ENCODE measurements at places on chromosomes 7 and 10.

DNA sequence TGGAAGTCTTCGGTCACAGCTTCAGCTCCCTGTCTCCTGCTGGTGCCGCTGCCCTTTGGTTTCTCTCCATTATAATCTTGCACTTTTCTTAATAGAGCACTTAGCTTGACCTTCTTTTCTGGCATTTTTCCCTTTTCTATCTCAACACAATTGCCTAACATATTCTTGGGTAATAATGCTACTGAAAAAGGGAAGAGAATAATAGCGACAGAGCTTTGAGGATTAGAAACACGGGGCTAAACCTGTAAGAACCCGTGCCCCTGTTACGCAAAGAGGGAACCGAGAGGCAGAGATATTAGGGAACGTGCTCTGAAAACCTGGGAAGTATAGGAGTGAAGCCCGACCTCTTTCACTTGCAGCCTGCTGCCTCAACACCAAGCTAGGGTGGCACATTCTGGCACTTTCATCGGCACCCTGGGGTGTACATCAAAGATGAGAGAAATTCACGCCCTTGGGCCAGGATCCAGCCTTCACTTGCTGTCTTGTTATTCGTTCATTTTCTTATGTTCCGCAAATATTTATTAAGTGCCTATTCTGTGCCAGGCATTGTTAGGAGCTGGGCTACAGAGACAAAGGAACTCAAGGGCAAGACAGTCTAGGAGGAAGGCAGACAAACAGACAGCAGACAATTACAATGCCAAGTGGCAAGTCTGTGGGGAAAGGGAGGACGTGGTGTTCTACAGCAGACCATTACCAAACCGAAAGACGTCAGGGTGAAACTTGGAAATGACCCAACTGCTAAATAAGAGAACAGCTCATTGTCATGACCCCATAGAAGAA, 33.0 kb upstream of the GALNTL5 start:
- DNase-seq = no peak

DNA sequence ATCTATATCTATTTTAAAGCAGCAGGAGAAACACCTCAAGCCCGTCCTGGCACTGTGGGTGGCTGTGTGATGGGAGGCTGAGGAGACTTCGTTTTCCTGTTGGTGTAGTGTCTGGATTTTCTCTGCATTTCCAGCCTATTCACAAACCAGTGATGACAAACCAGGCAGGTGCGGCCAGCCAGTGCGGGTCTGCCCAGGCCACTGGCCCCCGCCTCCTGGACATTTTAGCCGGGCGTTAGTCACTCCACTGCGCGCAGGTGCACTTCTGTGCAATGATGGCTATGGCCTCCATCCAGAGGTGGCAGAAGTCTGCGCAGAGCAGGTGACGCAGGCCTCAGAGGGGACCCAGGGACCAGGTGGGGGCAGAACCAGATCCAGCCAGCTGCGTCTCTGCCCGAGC, 64.9 kb upstream of the PITRM1 start:
- DNase-seq = no peak

- no peak for DNase-seq
These were observed 557.2 kb upstream of the CELF2 start for GRCh38 chr10:10460451-10460850.

DNA sequence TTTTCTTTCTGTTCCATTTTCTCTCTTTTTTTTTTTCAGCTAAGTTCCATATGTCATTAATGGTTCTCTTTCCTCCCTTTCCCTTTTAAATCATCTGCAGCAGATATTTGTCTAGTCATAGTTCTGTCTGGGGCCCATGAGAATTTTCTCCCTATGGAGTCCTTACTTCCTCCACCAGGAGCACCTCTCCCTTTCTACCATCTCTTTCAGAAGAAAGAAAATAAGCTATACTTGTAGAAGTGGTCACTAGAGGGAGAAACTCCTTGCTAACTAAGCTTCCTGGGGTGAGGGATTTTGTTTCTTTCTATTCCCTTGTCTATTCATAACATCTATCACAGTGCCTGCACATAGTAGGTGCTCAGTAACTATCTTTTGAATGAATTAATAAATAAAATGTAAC, 230.2 kb upstream of the HPS1 start:
- no peak for DNase-seq

GRCh38 chr7:5629941-5630340, 151.5 kb downstream of the RNF216 start:
- no peak for DNase-seq

- DNase-seq = no peak
These were observed 38.0 kb upstream of the SRPK2 start for GRCh38 chr7:105426606-105427146.

All from caudate nucleus (tissue), 63 donors.